Right lung (tissue), 10 donors: ENCODE measurements at places on chromosomes 7 and 10.

- DNase-seq: no peak
Observed at GRCh38 chr7:42010751-42011150, 226.3 kb downstream of the GLI3 start.

DNA sequence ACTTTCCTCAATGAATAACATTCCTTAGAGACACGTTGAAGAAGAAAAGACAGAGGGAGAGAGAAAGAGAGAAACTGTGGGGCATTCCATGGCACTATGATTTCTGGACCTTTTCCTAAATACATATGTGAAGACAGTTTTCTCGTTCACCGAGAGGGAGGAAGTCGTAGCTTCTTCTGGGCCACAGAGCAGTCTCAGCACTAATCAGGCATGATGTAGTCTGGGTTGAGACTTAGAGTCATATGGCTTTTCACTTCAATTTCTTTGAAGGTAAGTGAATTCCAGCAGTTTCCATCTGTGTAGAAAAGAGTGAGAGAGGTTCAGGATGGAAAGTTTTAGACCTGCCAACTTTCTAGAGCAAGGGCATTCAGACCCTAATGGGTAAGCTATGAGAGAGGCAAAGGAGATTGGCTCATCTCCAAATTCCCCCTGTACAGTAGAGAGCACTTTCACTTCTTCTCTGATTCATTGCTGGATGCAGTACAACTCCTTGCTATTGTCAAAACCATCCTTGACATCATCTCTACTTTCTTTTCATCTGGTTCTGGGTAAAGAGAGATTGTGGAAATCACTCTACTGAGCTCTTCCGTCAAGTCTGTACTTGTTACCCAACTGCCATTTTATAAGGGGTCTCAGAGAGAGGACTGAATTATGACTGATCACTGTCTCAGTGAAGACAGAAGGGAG, 31.5 kb upstream of the OR9A4 start:
- DNase-seq: no peak

- DNase-seq: no peak
Observed at GRCh38 chr10:115936926-115937767, 335.9 kb downstream of the GFRA1 start.

- no peak for DNase-seq
Observed at GRCh38 chr7:127863082-127863481, 168.2 kb downstream of the LRRC4 start.

GRCh38 chr7:43076189-43076605, 36.2 kb upstream of the HECW1 start:
- no peak for DNase-seq

- no peak for DNase-seq
Observed at GRCh38 chr10:112966194-112966855, 16.3 kb downstream of the TCF7L2 start.

DNA sequence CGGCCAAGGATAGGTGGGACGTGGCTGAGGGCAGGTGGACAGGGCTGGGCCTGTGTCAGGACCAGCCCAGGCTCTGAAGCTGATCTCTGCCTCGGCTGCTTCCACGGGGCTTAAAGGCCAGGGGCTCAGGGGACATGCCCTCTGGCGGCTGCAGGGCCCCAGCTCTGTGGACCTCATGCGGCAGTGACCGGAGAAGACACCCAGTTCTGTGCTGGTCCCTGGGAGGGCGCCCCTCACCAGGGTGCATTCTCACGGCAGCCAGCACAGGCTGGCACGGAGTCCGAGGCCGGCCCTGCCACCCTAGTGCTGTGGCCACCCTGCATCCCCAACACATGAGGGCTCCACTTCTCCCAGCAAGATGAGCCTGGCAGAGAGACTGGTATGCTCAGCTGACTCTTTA, 30.3 kb downstream of the YKT6 start:
- DNase-seq: no peak

GRCh38 chr7:57204411-57204811, 72.2 kb upstream of the ZNF479 start:
- DNase-seq: no peak

GRCh38 chr10:120949609-120950031, 98.5 kb downstream of the WDR11 start:
- no peak for DNase-seq

DNA sequence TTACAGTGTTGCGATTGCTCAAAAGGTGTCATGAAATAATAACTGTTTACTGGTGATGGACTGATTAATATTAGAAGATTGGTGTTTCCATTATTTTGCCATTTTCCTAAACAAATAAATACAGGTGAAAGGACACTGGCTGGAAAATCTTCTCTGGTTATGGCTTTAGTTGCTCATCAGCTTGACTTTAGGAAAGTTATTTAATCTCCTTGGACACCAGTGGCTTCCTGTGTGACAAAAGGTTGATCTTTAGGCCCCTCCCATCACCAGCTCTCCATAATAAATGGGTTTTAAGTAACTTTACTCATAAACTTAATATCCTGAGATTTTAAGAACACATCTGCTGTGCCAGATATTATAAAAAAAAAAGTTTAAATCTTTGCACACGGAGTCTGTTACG, 737 bp downstream of the CABCOCO1 start:
- DNase-seq: no peak

DNA sequence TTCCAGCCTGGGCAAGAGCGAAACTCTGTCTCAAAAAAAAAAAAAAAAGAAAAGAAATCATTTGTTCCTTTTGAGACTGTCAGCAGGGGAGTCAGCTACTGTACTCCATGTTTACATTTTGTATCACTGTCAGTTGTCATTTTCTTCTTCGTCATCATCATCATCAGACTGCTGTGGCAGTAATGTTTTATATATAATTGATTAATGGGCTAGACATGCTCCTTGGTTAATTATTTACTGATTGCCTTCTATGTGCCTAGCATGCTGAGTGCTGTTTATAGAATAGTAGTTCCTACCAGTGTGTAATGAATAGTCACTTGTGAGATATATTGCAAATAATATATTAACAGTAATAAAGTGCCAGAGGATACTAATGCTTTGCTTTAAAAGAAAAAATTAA, 50.5 kb downstream of the VCL start:
- no peak for DNase-seq

DNA sequence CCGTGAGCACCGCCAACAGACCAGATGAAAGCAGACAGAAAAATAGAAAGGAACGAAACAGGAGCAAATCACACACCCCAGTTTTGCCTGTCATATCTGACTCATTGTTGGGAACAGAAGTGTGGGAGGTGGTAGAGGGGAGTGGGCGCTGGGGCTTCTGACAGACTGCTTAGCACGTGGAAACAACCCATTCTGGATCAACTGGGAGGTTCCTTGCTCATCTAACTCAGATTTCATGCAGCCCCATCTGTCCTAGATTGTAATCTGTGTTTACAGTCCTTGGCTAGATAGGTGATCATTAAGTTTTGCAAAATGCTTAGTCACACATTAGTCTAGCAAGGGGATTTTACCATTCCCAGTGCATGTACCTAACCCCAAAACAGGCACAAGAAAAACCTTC, 154.1 kb downstream of the NRP1 start:
- DNase-seq: no peak

- no peak for DNase-seq
Observed at GRCh38 chr7:97421307-97421930, 303.9 kb downstream of the SDHAF3 start.

- peak; percentile 88 for DNase-seq
Observed at GRCh38 chr10:78407009-78407711, 373.5 kb downstream of the RPS24 start.

DNA sequence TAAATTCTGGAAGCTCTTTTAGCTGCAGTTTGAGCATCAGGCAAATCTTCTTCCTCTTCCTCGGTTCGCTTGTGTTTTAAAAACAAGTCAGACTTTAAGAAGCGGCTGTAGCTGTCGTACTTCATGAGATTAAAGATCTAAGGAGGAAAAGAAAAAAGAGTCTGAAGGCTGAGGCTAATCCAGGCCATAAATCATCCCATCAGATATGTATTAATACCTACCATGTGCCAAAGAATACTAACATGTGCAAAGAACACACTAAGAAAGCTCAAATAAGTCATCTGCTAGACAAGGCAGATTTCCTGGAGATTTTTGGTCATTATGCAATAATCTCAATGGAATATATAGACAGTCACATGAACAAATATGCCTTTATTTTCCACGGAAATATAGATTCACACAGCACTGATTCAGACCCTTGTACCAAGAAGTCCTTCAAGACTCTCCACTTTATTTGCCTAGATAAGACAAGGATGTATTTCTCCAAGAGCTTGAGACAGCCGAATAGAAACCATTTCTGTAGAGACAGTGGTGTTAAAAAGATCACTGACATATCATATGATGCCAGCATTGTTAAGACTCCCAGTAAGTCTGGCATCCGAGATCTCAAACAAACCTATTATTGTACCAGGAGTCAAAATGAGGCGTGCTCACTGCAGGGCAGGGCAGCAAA, 42.3 kb downstream of the RGS10 start:
- no peak for DNase-seq

DNA sequence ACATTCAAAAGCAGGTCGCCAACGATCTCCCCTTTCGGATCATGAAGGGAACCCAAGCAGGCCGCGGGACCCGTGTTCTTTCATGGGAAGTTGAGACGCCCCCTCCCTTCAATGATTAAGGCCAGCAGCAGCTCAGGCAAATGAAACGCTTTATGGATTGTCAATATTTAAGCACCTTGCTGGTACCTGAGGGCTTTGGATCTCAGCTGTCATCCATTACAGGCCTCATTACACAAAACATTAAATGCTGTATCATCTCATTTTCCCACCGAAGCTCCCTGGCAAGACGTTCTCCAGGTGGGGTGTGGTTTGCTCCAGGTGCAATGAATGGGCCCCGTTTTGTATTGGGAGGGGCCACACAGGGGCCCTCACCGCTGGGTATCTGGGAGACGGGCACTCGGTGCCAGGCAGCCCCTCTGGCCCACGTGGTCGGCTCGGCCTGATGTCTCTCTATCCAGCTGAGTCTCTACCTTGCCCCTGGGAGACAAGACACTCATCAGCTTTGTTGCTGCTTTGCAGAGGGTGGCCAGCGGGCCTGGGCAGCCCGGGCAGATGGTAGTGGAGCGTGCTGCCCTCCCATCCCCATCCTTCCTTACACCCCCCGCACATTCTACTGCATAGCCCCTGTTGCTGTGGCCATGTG, 456.1 kb upstream of the FOXK1 start:
- no peak for DNase-seq

DNA sequence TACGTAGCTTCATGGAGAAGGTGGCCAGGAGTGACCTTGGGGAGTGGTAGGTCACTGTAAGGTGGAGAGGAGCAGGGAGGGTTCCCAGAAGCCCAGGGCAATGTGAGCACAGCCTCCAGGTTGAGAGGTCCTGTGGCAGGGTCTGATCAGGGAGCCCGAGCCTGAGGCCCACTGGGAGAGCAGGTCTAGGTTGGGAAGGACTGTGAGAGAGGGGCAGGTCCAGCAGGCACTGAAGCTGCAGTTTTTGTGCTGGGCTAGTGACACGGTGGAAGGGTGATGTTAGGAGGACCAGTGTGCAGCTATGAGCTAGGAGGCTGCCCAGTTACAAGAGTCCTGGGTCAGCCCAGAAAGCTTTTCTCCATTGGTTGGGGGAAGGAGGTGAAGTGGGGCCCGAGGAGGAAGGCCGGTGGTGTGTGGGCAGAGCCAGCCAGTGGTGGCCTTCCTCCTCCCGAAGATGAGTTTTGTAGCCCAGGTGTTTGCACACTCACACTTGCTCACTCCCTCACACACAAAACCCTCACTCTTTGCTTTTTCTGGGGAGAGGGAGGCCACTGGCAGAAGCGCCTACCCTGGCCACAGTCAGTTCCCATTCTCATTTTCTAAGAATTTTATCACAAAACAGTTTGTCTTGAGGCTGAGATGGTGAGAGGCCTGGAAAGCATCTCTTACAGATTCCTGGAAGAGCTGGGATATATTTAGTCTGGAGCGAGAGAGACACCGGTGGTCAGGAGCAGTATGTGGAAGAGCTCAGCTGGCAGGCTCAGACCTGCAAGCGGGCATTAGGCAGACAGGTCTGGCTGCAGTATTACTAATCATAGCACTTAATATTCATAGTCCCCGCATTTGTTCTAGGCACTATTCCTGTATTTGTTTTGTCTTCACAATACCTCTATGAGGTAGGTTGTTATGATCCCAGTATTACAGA, 57.1 kb downstream of the ZNF467 start:
- no peak for DNase-seq

GRCh38 chr10:1177936-1178335, 121.8 kb downstream of the WDR37 start:
- DNase-seq: no peak

GRCh38 chr7:80584778-80585177, 53.7 kb upstream of the CD36 start:
- no peak for DNase-seq

GRCh38 chr10:53839440-53840039, 961.5 kb downstream of the PCDH15 start:
- peak; percentile 33 for DNase-seq

DNA sequence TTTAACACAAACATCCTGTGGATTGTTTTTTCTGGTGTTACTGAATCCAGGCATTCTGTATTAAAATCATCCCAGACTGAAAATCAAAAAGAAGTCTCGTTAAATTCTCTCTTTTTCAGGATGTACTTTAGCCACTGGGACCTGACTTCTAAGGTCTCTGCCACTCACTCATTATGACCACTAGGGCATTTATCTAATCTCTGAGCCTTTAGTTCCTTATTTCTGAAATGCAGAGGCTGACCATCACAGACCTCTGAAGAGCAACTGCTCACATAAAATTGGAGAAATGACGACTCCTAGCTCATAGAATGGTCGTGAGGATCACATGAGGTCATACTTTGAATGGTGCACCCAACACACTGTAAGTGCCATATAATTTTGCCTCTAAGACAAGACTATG, 63.2 kb downstream of the KCNMA1 start:
- DNase-seq: no peak

GRCh38 chr10:7956508-7956907, 98.0 kb upstream of the GATA3 start:
- no peak for DNase-seq

DNA sequence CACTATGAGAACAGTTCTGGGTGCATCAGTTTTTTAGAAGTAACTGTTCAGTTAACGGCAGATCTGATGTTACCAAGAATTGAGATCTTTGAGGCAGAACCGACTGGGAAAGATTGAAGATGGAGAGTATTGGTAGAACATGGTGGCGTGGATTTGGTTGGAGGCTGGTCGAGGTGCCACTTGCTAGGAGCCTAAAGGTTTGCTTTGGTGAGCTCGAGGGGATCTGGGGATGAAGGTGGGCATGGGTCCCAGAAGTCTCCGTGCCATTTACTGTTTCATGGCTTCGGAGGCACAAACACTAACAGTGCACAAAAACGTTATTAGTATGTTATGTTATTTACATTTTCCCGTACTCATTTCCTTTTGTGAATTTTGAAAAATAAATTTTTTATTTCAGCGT, 81.4 kb downstream of the ADCY1 start:
- no peak for DNase-seq
